Pancreas (tissue), 10 donors: ENCODE measurements at places on chromosomes 6 and 20. TPM values are rescaled to one million over a fixed set of nuclear protein-coding genes. Genes with fewer than 3 reads are reported as not detected.

DNA sequence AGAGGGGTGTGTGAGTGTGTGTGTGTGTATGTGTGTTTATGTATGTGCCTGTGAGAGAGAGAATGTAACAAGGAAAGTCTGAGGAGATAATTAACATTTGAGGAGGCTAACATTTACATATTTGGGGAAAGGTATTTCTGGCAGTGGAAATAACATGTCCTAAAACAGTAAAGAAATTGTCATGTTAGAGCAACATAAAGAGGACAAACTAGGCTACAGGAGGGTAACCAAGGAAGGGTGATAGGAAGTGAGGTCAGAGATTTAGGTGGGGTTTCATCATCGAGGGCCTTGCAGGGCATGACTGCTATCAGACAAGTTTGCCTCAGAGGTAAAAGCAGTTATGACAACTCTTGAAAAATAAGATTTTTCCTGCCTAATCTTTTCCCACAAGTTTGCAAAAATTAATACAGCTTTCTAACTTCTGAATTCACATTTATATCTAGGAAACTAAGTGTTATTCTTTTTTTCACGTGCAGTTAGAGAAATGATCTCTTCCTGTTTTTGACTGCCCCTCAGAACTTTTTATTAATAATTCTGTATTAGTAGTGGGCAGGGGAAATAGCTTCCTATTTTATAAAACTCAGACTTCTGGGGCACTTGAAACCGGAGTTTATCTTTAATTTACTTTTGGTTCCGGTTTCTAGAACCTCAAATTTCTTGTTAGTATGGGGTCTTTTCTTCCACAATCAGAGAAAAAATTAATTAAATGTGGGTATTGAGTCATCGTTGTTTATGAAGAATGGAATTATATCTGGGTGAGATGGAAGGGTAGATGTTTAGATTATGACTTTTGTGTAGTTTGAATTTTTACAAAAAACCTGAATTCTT lies 30.5 kb upstream of the RHAG start:
- DNase-seq, result no peak

SAPCD1 gene
- 0.69 TPM for total RNA-seq

- DNase-seq, result no peak
Measured at GRCh38 chr6:149988550-149989346, 25.0 kb downstream of the ULBP1 start.

DNA sequence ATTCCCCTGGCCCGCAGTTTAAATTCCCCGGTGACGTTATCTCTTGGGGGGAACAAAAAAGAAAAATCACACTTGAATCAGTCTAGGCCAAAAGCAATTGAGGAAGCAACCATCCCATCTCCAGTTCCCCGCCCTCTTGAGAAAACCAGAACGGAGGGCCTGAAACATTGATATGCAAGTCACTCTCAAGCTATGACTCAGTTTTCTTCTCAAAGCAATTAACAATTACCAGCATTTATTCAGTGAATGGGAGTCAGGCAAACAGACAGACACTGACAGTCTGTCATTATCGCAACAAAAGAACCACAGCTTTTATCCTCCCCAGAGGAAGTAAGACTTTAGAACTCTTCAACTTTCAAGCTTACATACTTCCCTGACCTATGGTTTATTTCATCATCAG lies 100.9 kb downstream of the OPRM1 start:
- no peak for DNase-seq

- no peak for DNase-seq
Measured at GRCh38 chr6:2266841-2267240, 21.4 kb upstream of the GMDS start.

TNF gene
- 0.31 TPM for total RNA-seq

GRCh38 chr6:52566201-52566600 lies 10.7 kb downstream of the TRAM2 start:
- DNase-seq, result no peak

- DNase-seq, result no peak
Measured at GRCh38 chr6:113882336-113883022, 25.3 kb downstream of the MARCKS start.

DNA sequence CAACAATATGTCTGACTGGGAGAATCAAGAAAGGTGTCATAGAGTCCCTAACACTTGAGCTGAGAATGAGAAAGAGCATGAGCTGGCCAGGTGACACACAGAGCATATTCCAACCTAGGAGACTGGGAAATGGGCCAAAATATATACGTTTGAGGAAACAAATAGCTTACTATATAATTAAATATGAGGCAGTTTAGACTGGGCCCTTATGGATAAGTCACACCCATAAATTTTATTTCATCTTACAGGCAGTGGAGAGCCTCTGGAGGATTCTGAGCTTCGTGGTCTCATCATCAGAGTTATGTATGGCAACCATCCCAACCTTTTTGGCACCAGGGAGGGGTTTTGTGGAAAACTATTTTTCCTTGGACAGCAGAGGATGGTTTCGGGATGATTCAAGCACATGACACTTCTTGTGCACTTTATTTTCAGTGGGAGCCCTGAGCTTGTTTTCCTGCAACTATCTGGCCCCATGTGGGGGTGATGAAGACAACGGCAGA lies 12.9 kb upstream of the NQO2 start:
- no peak for DNase-seq

DNA sequence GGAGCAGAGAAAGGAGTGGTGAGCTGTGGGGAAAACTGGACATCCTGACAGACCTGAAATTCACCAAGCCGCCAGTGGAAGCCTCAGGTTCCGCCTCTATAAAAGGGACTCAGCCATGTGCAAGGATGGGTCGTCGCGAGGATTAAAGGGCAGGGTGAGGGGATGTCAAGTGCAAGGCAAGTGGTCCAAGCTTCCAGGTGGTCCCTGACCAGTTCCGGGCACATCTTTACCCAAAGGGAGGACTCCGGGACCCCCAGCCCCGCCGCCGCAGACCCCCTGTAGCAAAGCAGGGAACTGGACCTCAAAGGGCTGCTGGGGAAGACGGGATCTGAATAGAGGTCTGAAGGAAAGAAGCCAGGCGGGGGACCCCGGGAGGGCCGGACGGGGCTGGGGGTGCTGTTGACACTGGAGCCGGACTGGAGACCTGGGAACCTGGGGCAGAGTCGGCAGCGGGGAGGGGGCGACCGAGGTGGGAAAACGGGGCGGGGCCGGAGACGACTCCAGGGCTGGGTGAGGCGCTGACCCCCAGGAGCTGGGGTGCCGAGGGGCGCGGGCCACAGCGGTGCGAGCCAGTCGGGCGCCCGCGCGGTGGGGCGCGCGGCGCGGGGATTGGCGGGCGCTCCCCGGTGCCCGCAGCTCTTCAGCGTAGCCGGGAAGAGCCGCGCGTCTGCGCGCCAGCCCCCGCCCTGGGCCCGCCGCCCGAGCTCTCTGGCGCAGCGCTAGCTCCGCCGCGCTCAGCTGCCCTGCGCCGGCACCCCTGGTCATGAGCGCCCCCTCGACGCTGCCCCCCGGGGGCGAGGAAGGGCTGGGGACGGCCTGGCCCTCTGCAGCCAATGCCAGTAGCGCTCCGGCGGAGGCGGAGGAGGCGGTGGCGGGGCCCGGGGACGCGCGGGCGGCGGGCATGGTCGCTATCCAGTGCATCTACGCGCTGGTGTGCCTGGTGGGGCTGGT lies at the start of gene SSTR4:
Gene SSTR4, plus strand, starts transcription at position 592 of the 951 bp plus-strand sequence. Its CDS starts 172 bp downstream, at position 764.
- no peak for DNase-seq

DNA sequence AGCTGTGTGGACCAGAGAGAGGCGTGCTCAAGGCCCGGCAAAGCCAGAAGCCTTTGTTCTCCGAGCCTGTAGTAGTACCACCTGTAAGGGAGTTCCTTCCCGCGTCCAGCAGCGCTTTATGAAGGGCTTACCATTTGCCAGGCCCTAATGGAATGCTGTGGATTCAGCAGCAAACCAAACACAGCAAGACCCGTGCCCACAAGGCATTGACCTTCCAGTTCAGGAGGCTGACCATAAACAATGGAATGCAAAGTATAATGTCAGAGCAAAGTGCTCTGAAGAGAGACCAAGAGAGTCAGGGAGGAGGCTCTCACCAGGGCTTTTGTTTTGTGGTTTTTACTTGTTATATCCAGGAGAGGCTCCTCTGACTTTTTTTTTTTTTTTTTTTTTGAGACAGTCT lies 209.8 kb downstream of the ZMYND8 start:
- no peak for DNase-seq

DDO gene
- total RNA-seq, result 1.5 TPM

DNA sequence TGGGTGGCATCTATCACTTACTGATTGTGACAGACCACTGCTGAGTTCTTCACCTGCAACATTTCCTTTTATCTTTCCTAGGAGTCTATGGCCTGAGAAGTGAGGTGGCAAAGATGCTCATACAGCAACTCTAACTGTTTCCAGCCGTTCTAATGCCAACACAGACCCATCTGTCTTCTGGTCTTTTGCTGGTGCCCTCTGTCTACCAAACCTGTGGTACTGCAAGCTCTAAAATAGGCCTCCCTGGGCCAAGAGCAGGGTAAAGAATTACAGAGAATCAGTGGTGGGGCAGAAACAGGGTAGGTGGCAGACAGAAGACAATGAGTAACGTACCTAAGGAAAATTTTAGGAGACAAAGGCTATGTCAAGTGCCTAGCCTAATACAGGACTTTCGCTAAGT lies 611.0 kb upstream of the FLRT3 start:
- no peak for DNase-seq

DNA sequence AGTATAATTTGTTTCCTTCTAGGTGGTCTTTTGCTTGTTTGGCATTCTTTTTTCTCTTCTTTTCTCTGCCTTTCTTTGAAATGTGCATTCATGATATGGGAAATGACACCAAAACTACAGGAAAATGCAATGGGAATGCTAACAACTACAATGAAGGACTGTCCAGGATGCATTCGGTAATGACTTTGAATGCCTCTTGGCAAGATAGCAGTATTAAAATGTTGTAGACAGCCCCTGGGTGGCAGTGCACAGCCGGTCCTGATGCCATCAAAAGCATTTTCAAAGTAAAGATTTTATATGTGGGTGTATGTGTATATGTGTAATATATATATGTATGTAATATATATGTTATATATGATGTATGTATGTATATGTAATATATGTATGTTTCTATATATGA lies 218.8 kb upstream of the MMS22L start:
- DNase-seq, result no peak

DNA sequence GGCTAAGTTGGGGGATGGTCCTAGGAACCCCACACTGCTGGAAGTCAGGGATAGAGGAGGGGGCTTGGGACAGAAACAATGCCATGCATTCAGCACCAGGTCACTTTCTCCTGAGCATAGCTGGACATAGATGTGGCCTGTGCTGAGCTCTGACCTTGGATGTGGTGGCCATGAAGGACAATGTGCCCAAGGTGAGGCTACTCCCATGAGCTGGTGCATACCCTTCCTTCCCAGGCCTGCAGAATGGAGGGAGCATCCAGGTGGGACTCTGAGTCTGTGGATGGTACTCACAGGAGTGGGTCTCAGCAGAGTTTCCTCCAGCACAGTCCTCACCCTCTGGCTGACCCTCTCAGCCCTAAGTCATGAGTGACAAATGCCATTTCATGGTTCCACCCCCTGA lies 16.9 kb downstream of the CST9L start:
- no peak for DNase-seq

DNA sequence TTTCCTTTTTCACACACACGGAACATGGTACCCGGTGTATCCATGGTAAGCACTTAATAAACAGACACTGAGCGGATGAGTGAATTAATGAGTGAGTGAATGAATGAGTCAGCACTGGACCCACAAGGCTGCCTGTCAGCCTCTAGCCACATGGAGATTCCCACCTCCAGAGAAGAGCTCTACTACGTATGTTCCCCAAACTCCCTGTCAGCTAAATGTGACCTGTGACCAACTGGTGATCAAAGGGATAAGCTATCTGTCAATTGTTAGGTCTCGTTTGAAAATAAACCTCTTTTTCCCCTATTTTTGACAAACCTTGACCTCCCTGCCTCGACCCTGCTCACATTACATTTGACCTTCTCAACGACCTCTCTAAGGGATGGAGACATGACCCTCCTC lies 24.5 kb upstream of the TAF8 start:
- DNase-seq, result no peak

GRCh38 chr20:6683021-6683977 lies 84.2 kb upstream of the BMP2 start:
- DNase-seq, result no peak

DNA sequence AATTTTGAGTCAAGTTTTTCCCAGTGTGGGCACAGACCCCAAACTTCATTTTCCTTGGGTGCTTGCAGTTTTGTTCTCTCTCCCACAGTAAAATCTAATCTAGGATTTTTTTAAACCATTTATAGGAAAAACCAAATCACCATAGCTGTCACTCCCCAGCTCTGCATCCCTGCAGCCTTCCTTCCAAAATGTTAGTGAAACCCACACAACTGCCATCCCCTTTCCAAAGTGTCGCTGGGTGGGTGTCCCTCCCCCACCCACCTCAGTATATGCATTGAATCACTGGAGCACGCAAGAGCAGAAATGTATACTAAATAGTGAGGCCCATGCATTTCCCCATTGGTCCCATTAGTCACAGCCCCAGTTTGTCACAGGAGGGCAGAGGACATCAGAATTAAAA lies 138.3 kb downstream of the MTFR2 start:
- DNase-seq, result no peak

ADGB gene
- total RNA-seq, result not detected

- DNase-seq, result no peak
Measured at GRCh38 chr6:155434829-155435423, 20.7 kb downstream of the NOX3 start.

- DNase-seq, result no peak
Measured at GRCh38 chr6:122567034-122567433, 43.2 kb upstream of the PKIB start.

- DNase-seq, result no peak
Measured at GRCh38 chr20:18971121-18971520, 157.5 kb downstream of the SCP2D1 start.

ECT2L gene
- 0.03 TPM for total RNA-seq

- DNase-seq, result peak; percentile 81
Measured at GRCh38 chr20:32474967-32475811, 109.9 kb downstream of the NOL4L start.

DSP gene
- 129 TPM for total RNA-seq

DNA sequence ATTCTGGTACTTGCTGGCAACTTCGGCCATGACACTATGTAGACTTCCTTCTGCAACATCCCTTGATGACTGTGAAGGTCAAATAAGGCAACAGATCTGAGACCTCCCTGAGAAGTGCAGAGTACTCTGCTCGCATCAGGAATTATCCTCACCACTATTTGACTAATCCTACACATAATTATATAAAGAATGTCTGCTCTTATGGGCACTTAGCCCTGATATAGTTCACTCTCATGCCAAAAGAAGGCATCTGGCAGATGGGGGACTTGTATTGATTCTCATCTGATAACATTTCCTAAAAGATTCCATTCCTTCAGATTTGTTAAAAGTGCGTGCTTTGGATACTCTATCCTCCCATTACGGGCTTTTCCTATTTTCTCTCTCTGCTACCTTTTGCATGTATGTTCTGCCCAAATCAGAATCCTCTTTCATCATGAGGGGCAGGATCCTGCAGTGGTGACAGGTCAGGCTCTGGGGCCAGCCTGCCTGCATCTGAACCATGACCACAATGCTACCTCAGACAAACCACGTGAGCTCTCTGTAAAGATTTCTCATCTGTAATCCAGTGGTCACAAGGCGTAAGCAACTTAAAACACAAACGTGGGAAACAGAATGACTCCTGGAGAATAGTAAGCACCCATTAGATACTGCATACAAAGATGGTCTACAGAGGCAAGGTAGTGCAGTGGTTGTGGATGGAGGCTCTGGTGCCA lies 134.0 kb downstream of the GJA10 start:
- DNase-seq, result no peak

SPDEF gene
- 0.42 TPM for total RNA-seq

DST gene
- 149 TPM for total RNA-seq

GRCh38 chr6:20246125-20246524 lies 33.9 kb upstream of the MBOAT1 start:
- DNase-seq, result no peak

SS18L1 gene
- 6.8 TPM for total RNA-seq

CEP85L gene
- 5.8 TPM for total RNA-seq
